ENCODE measurements at places on chromosomes 7 and 10. TPM values are rescaled to one million over a fixed set of nuclear protein-coding genes. Genes with fewer than 3 reads are reported as not detected.

The ANKRD7 gene
- not detected for polyA plus RNA-seq

The CAV2 gene
- 41.1 TPM for polyA plus RNA-seq

The ZNF804B gene
- polyA plus RNA-seq: not detected

The KCNMA1 gene
- polyA plus RNA-seq: 13.1 TPM

DNA sequence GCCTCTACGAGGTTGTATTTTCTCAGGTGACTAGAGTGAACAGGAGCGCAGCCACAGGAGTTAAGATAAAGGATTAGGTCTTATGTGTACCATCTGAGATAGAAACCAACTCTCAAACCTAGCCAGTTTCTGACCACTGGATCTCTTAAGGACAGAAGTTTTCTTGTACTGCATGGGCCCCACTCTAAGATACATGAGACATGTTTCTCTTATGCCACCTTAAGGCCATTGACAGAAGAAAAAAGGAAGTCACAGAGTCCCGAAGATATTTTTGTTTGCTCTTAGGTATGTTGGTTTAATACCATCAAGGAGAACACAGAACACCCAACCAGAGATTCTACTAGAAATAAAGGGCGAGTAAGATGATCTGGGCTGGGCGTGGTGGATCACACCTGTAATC lies 335.8 kb downstream of the FRMD4A start:
- no peak for DNase-seq

DNA sequence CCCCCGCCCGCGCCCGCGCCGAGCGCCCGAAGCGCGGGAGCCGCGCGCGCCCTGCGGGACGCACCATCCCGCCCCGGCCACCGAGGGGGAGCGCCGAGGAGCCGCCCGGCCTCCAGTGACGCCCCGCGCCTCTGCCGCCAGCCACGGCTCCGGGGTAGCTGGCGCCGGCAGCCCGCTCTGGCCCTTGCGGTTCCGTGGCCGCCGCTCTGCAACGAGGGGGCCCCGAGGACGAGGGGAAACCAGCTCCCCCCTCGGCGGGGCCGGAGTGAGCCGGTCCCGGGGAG lies at the start of gene PAXIP1:
PAXIP1 (minus strand) TSS at position 33 of the 284 bp plus-strand sequence. CDS start 195 bp downstream, outside the sequence.
- peak; percentile 84 for DNase-seq

- peak; percentile 92 for DNase-seq
These were observed 1180.3 kb downstream of the TYW1 start for GRCh38 chr7:68176974-68177373.

- DNase-seq: peak; percentile 48
These were observed 882 bp downstream of the DLX6 start for GRCh38 chr7:97006055-97006815.

- no peak for DNase-seq
These were observed 25.4 kb upstream of the TM9SF3 start for GRCh38 chr10:96612055-96612830.

DNA sequence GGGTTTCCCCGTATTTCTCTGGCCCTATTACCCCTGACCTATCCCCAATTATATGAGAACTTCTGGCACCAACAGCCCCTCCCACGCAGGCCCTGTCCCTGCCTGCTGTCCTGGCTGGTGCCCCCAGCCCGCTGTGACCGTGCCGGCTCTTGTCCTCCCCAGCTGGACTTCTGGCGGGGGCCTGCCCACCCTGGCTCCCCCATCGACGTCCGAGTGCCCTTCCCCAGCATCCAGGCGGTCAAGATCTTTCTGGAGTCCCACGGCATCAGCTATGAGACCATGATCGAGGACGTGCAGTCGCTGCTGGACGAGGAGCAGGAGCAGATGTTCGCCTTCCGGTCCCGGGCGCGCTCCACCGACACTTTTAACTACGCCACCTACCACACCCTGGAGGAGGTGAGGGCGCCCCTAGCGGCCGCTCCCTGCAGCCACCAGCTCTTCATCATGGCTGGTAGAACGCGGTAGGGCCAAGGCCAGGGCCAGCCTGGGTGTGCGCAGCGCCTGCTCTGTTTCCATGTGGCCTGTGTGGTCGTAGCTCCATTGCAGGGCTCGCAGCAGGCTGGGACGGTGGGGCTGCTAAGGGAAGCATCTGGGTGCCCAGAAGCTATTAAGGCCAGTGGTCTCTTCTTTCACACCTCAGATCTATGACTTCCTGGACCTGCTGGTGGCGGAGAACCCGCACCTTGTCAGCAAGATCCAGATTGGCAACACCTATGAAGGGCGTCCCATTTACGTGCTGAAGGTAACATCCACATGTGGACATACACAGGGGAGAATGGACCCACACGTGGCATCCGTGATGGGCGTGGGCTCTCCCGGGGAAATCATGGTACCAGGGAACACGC lies 1.4 kb downstream of the CPA1 start:
- DNase-seq: no peak

DNA sequence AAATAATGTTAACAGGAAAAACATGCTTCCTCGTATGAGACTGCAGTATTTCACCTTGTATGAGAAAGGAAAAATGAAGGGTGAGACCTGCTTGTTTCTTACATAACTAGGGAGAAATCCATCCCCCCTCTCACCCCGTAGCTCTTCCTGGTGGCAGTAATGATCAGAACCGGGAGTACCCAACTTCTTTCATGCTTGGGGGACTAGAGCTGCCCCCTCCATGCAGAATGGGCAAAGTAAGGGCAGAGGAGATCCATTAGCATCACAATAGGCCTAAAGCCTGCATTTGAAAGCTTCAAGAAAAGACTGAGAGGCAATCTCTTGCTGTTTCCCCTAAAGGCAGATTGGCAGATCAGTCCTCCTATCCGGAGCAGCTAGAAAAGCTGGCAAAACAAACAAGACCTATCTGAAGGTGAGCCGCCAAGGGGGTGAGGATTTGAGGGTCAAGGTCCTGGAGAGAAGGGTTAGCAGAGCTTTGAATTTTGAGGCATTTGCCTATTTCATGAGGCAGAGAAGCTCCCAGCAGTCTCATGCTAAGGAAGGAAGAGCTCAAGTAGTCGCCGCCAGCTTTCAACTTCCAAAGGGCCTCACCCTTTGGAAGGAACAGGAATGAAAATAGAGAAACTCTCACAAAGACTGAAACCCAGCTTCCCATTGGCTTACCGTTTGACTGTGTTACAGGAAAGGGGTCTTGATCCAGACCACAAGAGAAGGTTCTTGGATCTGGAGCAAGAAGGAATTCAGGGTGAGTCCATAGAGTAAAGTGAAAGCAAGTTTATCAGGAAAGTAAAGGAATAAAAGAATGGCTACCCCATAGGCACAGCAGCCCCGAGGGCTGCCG lies 36.2 kb downstream of the BAG3 start:
- DNase-seq: no peak

Data from muscle of leg (tissue), 16 donors.